ENCODE measurements at places on chromosomes 3 and 15.

- DNase-seq = no peak
Measured at GRCh38 chr15:29818141-29818540, 4.1 kb downstream of the TJP1 start.

DNA sequence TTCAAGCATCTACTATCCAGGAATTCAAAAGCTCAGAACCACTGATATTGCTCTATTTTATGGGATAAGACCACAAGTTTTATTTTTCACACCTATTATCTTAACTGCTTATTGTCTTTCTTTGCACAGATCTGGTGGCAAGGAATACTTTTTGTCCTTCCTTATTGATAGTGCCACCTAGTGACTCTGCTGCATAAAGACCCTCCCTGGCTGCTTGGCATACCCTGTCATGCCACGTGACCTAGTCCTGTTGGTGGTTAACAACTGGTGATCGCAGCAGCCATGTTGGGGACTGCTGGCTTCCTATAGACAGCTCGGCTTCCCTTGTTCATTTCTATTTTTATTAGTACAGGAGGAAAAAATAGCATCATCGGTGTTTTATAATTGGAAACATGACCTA lies 236.3 kb downstream of the MEX3B start:
- no peak for DNase-seq

- no peak for DNase-seq
Measured at GRCh38 chr3:128170866-128171516, 17.7 kb downstream of the EEFSEC start.

GRCh38 chr15:42679285-42680141 lies 57.4 kb downstream of the CDAN1 start:
- no peak for DNase-seq

DNA sequence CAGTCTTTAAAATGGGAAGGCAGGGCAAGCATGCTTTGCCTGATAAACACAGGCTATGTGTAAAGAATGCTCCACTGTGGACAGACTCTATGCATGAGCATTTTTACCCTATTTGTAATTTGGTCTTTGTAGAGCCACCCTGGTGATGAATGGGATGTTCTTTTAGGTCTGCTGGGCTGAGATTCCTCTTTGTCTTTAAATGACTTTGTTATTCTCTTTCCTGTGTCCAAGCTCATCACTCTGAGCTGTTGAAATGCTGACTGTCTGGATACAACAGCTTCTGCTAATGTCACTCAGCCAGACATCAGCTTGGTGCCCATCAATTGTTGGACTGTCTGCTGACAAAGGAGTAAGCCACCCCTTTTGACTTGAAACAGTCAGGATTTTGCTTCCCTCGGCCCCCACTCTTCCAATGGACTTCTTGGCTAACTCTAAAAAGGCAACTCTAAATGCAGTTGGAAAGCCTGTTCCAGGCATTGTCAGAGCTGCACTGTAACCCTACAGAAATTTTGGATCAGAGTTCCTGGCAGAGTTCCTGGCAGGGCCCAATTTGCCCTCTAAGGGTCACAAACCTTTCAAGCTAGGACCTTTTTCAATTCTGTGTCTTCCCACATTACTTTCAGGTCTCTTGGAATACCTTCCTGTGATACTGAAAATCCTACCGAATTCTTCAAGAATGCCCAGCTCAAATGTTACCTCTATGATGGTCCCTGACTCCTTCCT lies 40.5 kb upstream of the EIF1B start:
- DNase-seq = no peak

GRCh38 chr3:157532529-157533297 lies 29.5 kb upstream of the VEPH1 start:
- no peak for DNase-seq

All from stimulated activated CD4-positive, alpha-beta T cell treated with anti-CD3 and anti-CD28 coated beads, TNF-alpha, amount 100 ng/mL, for 4 hours (primary cell).